EL (cell line): ENCODE measurements at places on chromosomes 1 and 21.

GRCh38 chr1:53310847-53311681, 16.8 kb downstream of the LRP8 start:
- DNase-seq: no peak

- DNase-seq: peak; percentile 54
These were observed 37.3 kb downstream of the PTAFR start for GRCh38 chr1:28139025-28139712.

- DNase-seq: no peak
These were observed 10.0 kb upstream of the LEFTY2 start for GRCh38 chr1:225950905-225951497.

DNA sequence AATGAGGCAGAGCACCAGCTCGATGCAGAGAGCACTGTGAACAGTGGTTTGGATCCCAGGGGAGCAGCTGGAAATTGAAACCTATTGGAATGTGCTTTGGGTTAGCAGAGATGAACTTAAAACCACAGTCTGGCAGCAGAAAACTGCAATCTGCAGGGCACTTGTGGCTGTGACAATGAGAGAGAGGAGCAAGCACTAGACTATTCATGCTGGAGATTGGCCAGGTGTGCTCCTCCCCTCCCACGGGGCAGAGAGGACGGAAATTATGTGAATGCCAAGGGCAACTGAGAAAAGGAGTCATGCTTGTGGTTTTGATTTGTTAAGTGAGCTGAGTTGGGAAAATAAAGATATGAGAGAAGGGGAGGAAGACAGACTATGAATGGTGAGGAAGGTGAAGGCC, 38.1 kb downstream of the HSD3B2 start:
- DNase-seq: peak; percentile 69

- peak; percentile 36 for DNase-seq
These were observed 138.6 kb upstream of the B3GALT2 start for GRCh38 chr1:193325042-193325441.

DNA sequence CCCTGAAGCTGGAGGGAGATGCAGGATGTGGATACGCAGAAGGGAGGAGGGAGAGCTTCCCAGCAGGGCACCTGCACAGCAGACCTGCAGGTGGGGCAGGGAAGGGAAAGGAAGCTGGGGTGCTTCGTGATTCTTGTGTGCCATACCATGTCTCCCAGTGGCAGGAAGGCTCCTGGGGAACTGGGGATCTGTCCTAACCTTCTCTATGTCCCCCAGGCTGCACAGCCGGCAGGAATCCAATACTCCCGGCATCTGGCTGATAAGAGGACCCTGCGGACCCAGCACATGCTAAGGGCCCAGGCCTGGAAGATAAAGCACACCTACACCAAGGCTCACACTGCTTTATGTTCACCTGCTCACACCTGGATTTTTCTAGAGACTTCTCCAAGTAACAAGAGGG, 79.4 kb downstream of the ITPKB start:
- no peak for DNase-seq
